ENCODE measurements at places on chromosomes 11 and 22.

DNA sequence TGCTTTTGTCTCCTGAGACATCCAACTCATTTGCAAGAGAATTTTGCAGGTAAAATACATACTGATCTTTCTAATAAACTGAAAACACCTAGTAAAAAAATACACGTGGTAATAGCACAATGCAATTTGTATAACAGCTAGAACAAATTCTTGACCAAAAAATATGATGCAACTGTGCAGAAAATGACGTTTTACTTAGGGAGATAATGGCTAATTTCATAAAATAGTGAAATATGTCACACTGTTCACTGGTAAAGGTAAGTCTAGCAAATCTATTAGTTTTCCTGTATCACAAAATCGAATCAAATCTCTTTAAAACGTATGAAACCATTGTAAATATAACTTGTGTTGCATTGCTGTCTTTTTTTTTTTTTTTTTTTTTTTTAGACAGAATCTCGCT is 130.0 kb downstream of the VPREB1 start:
- no peak for DNase-seq

GRCh38 chr11:29432719-29433325 is 584.0 kb downstream of the KCNA4 start:
- no peak for DNase-seq

DNA sequence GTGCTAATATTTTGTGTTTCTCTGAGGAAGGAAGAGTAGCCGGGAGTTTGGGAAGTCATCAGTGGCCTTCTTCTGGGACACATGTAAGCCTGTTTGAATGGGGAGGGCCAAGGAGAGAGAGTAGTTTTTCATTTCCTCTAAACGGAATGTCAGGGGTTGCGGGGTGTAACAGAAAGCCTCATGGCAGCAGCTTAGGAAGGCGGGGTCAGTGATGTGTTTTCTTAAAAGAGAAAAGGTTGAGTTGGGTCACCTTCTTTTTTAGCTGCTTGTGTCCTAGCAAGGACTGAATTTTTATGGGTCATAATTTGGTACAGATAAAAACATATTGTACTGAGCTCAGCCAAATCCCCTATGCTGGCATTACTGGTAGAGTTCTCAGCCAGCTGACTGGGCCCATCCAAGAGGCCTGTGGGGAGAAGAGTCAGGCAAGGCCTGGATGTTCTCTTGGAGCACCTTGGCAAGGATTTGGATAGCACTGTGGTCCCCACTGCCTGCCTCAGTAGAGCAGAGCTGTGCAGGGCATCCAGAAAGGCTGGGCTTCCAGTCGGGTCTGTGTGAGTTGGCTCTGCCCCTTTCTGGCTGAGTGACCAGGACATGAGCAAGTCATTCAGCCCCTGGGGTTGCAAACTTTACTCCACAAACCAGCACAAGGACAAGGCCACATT is 29.4 kb upstream of the NAV2 start:
- DNase-seq, result no peak

- DNase-seq, result no peak
Measured at GRCh38 chr11:67315325-67315909, 12.1 kb downstream of the SSH3 start.

GRCh38 chr11:75142714-75143419 is 8.0 kb upstream of the SLCO2B1 start:
- no peak for DNase-seq

DNA sequence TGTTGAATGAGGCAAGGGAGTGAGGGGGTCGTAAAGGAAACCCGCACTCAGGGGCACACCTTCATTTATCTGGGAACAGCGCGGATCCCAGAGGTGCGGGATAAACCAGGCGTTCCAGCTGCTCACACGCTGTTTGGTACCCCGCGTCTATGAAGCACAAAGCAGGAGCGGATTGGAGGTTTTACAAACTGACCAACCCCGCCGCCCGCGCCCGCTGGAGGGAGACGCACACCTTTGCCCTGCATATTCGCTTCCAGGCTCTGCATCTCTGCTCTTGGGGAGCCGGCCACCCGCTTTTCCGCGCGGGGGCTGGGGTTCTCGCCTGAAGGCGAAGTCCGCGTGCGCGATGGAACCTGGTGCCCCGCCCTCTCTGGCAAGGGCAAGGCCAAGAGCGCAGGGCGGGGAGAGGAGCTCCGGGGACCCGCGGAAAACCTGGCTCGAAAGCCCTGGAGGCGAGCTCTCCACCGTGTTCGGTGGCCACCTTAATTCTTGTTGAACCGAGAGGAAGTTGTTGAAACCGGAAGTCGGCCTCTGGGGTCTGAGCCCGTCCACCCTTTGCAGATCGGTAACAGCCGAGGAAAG is 6.8 kb upstream of the ALX4 start:
- DNase-seq, result no peak

GRCh38 chr11:87423161-87423560 is 385.4 kb downstream of the TMEM135 start:
- DNase-seq, result no peak

DNA sequence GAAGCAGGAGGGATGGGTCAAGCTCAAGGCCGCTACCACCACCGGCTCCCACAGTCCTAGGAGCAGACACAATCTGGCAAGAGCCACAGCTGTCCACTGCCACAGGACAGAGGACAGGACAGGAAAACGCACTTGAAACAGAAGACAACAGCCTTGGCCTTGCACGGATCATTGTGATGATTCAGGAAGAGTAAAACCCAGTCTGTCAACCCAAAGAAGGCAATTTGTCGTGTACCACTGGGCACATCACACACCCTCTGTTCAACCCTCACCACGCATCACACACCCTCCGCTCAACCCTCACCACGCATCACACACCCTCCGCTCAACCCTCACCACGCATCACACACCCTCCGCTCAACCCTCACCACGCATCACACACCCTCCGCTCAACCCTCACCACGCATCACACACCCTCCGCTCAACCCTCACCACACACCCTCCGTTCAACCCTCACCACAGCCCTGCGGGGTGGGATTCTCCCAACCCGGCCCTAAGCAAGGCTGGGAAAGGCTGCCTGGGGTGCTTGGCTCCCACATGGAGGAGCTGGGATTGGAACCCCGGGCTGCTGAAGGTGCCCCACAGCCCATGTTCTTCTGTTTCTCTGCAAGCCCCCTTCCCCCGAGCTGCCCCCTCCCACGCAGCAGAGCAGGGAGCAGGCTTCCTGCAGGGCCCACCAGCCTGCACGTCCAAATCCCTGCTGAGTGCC is 11.3 kb upstream of the CDC42BPG start:
- DNase-seq, result no peak

GRCh38 chr11:2265396-2265795 is 5.0 kb downstream of the ASCL2 start:
- no peak for DNase-seq

DNA sequence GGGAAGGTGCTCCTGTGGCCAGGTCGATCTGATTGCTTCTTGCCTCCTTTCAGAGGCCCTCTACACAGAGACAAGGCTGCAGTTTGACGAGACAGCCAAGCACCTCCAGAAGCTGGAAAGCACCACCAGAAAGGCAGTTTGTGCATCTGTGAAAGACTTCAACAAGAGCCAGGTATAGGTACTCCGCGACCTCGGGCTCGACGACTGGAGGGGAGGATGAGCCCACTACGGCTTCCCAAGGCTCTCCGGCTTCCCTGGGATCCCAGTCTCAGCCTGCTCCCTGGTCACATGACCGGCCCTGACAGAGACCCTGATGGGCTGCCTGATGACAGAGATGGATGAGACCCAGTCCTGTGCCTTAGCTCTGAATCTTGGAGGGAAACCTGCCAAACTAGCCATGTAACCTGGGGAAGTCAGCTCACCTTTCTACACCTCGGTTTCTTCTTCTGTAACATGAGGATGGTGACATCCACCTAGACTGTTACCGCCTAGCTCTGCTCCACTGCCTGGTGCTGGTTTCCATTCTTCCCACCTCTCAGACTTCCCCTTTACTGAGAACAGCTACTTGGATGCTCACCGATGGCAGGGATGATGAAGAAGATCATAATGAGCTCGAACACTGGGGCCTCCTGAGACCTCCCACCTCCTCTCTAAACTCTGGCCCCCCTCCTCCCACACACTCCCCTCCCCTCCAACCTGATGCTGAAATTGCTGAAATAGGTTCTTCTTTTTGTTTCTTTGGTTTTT is 8.9 kb downstream of the RIBC2 start:
- DNase-seq, result no peak

GRCh38 chr11:96257972-96258934 is 84.7 kb downstream of the MAML2 start:
- no peak for DNase-seq

DNA sequence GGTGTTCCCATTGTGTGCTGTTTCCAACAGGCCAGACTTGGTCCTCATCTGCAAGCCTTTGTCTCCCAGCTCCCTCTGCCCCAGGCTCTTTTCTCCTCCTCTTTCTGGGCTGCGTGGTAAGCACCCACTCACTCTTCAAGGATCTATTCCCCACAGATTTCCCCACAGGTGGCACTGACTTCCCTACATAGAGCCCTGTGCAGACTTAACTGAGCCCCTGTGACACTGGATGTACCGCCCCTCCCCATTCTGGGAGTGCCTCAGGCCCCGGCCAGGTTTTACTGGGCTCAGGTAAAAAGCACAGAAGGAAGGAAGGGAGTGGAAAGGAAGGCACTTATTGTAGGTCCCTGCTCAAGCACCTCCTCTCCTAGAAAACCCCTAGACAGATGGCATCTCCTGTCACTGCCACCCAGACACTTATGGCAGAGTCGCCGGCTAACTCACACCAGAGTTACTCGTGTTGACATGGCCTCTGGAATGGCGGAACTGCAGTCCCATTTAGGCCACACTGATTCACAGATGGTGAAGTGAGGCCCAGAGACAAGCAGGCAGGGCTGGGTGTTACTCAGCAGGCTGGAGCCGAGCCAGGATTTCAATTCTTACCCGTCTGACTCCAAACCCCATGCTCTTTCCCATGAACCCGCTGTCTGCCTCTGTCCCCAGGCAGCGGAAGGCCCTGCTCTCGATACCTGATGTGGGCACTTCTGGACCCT is 47.2 kb downstream of the LRRC32 start:
- DNase-seq, result no peak

- DNase-seq, result no peak
Measured at GRCh38 chr11:40380835-40381234, 1078.6 kb downstream of the LRRC4C start.
